ENCODE measurements at places on chromosomes 1 and 21. TPM values are rescaled to one million over a fixed set of nuclear protein-coding genes. Genes with fewer than 3 reads are reported as not detected.

GOLT1A gene
- not detected for total RNA-seq

ADGRL4 gene
- not detected for total RNA-seq

LDLRAD1 gene
- not detected for total RNA-seq

MEGF6 gene
- 5.1 TPM for total RNA-seq

S100A5 gene
- not detected for total RNA-seq

BTBD8 gene
- 3.7 TPM for total RNA-seq

AMY1C gene
- not detected for total RNA-seq

CD164L2 gene
- total RNA-seq, result not detected

DNASE2B gene
- total RNA-seq, result not detected

DNA sequence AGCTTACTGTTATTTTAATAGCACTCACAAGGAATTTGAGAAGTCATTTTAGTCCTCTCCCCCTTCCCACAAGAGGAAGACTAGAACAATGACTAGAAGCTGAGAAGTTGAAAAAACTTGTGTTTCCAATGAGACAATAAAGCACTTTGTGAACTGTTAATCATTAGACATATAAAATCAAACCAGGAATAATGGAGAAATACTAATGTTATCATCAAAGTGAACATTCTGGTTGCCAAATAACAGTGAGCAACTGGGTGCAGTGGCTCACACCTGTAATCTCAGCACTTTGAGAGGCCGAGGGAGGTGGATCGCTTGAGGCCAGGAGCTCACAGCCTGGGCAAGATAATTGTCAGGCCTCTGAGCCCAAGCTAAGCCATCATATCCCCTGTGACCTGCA is 54.0 kb upstream of the RASAL2 start:
- DNase-seq, result no peak

DNA sequence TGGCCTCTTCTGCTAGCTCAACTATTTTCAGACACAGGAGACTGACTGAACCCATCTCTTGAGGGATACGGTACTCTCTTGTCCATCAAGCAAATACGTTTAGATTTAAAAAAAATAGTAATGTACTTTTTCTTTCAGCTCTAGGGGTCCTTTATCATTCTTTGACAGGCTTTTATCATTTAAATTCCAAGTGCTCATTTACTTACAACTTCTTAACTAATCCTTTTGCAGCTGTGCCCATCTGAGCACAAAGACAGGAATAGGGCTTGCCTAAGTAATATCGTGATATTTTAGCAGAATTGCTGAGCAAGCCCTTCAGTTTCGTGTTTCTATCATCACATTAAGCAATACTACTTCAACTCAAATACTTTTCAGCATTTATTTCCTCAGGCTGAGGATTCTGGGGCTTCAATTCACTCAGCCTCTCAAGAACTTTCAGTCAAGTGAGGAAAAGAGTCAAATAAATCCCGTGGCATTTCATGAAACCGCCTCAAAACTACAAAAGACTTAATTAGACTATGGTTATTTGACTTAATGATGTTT is 317.6 kb downstream of the BACH1 start:
- no peak for DNase-seq

DNA sequence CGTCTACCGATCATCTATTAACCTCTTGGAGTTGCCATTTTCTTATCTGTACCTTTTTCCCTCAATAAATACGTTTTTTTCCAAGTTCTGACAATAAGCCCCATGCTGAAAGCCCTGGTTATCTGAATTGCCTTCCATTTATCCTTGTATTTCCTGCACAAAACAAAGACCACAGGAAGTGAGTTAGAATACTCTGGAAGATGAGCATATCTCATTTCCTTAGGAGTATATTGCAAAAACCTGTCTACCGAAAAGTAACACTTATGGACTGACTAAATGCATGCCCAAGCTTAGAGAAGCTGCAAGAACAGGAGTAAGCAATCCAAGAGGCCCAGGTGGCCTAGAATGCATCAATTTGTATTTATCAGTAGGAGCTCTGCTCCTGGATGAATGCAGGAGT is 39.9 kb downstream of the DIRAS3 start:
- no peak for DNase-seq

DNA sequence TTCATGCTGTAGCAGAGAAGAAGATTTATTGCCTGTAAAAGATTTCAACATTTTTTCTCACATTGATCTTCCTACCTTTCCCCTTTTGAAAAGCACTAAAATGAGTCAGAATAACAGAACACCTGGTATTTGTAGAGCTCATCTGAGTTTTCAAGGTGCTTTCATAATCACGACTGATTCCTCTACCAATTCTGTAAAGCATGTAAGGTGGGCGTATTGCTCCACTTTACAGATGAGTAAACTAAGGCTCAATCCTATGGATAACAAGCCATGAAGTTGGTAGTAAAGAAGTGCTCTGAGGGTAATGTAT is 227.9 kb upstream of the KIAA0040 start:
- no peak for DNase-seq

- DNase-seq, result no peak
Measured at GRCh38 chr1:178609015-178609414, 96.1 kb downstream of the TEX35 start.

- DNase-seq, result no peak
Measured at GRCh38 chr1:52657702-52658101, 24.7 kb downstream of the SHISAL2A start.

- DNase-seq, result peak; percentile 90
Measured at GRCh38 chr1:16187748-16188401, 24.6 kb downstream of the ARHGEF19 start.

- DNase-seq, result no peak
Measured at GRCh38 chr1:225752245-225752644, 25.4 kb upstream of the SRP9 start.

DNA sequence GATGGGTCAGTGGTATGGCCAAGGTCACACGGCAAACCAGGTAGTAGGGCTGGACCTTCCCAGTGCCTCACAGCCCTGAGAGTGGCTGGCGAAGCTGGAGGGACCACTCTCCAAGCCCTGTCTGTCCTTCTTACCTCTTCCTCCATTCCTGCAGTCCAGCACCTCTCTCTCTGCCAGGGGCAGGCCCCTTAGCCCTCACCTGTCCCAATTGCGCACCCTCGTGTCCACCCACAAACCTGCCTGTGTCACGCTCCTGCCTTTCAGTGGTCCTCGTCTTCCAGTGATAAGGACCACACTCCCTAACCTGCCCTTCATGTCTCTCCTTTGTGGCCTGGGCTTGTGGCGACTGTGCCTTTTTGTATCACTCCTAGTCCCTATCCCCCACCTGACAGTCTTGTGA is 3.4 kb downstream of the PODN start:
- no peak for DNase-seq

GRCh38 chr1:97451944-97452343 is 468.9 kb downstream of the DPYD start:
- DNase-seq, result no peak

DNA sequence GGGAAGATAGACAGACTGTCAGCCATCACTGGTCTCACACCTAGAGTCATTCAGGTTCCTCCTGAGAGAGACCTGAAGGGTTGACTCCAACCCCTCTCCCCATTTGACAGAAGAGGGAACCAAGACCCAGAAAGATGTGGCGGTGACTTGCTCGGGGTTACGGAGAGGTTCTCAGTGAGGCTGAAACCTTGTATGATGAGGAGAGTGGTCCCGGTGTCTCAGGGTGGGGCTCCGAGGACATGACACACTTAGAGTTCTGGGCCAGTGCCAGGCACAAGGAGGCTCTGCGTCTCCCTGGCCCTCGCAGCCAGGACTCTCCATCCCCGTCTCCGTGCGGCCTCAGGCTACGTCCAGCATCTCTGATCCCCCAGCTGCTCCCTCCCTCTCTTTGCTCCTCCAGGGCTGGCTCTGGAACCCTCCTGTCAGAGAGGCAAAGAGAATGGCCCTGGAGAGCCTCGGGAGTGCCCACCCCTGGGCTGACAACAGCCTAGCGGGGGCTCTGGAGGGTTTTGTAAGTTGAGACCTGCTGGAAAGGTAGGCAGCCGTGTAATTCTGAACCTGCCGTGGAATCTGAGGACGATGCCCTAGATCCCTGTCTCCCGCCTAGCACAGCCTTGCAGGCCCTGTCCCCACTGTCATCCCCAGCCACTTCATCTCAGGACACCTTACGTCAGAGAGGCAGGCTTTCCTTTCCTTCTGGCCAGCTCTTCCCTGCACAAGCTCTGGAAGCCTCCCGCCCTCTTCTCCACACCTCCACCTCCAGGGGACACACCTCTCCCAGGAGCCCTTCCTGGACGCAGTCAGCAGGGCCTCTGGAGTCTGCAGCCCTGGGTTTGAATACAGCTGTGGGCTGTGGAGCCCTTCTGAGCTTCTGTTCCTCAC is 4.1 kb downstream of the EFHD2 start:
- no peak for DNase-seq

- DNase-seq, result no peak
Measured at GRCh38 chr21:41948078-41948895, 5.5 kb downstream of the C2CD2 start.

DNA sequence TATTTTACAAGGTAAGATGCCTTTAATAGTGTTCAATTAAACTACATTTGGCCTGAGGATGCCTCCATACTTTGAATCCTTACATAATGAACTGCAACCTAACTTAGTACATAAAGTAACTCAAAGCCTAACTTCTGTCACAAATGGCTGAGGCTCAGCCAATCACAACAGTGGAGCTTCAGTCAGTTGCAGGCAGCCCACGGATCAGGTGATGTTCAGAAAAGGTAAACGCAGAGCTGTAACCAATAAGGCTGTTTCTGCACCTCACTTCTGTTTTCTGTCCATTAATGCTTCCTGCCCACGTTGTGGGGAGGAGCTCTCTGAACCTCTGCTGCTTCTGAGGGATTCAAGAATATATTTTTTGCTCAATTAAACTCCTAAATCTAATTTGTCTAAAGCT is 94.8 kb upstream of the KIAA0040 start:
- no peak for DNase-seq

- DNase-seq, result no peak
Measured at GRCh38 chr21:26818906-26819305, 26.3 kb downstream of the ADAMTS1 start.

- DNase-seq, result no peak
Measured at GRCh38 chr1:201096041-201096461, 16.2 kb downstream of the CACNA1S start.

- DNase-seq, result no peak
Measured at GRCh38 chr1:167784876-167785550, 63.2 kb downstream of the MPZL1 start.

- no peak for DNase-seq
Measured at GRCh38 chr1:193181985-193182384, 4.4 kb downstream of the B3GALT2 start.

- no peak for DNase-seq
Measured at GRCh38 chr1:160068225-160068624, 1.7 kb downstream of the KCNJ10 start.

DNA sequence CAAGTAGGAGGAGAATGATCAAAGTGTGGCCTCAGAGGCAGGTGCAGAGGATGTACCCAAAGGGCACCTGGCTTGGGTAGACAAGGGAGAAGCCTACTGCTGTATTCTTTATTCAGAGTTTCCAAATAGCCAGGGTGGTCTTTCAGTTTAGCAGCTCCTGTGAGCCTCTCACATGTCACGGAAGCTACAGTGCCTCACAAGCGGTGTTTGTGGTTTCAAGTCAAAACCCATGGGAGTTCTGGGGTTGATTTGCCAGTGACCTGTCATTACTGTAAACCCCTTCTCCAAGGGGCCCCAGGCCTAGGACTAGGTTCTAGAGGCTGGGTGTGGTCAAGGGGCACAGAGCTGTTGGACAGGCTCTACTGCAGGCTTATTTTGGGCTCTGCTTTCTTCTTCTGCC is 10.2 kb upstream of the IL10 start:
- DNase-seq, result peak; percentile 55

DNA sequence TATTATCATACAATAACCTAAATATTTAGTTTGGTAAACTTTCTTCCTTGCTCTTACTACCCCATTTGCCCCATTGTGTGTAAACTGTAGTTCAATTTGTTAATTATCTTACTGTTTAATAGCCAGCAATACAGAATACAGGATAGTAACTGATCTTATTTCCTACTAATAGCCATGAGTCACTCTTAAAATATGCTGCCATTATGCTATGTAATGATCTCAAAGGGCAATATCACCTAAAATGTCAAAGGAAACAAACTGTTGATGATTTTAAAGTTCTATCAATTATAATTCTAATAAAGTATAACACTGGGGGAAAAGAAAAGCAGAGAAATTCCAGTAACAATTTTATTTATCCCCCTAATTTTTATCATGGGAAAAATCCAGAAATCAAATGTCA is 4.3 kb downstream of the SLC30A1 start:
- no peak for DNase-seq

DNA sequence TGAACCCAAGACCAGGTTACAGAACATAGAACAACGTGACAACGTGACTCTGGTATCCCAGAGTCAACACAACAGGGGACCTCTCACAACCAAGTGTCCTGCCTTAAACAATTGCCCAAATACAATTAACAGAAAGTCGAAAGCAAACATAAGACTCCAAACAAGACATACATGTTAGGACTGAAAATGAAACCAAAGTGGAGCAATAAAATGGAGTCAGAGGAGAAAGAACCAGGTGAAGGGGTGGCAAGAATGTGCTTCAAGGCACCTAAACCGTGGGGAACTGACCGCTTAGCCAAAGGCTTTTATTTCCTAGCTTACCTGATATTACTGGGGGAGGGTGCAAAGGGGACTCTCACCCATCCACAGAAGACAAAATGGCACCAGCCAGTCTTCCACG is 17.8 kb downstream of the BACE2 start:
- DNase-seq, result no peak

GRCh38 chr1:31723828-31724359 is 20.1 kb upstream of the COL16A1 start:
- no peak for DNase-seq

- no peak for DNase-seq
Measured at GRCh38 chr1:177008653-177009052, 155.9 kb downstream of the ASTN1 start.

GRCh38 chr21:39837861-39838359 is 29.3 kb upstream of the PCP4 start:
- DNase-seq, result no peak

DNA sequence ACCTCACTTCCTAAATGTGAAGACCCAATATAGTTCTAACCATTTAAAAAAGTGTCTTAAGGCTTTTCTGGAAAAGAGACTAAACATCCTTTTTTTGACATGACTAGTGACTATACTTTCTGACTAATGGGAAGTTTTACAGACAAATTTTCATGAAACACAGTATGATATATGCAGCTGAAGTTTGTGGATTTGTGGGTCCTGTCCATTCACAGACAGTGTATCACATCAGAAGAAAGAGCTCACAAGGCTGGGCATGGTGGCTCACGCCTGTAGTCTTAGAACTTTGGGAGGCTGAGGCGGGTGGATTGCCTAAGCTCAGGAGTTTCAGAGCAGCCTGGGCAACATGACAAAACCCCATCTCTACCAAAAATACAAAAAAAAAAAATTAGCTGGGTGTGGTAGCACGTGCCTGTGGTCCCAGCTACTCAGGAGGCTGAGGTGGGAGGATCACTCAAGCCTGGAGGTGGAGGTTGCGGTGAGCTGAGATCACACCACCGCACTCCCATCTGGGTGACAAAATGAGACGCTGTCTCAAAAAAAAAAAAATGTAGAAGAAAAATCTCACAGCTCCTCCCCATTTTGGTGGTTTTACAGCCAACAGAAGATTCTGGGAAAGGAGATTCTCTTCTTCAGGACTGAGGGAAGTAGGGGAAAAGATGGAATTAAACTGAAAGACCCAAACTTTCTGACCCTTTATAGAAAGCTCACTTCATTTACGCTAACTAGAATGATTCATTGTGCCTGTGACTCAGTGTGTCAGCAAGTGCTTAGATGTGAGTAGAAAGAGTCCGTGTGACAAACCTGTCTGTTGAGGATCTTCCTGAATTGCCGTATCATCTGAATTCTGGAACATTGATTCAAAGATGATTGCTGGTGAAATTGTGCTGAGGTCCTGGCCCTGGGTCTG is 15.2 kb upstream of the YRDC start:
- peak; percentile 35 for DNase-seq

GRCh38 chr1:36108314-36108713 is 16.7 kb downstream of the COL8A2 start:
- no peak for DNase-seq

GRCh38 chr1:89978755-89979154 is 16.2 kb upstream of the ZNF326 start:
- no peak for DNase-seq

Measured in natural killer cell (primary cell).